ENCODE measurements at places on chromosomes 16 and 17.

DNA sequence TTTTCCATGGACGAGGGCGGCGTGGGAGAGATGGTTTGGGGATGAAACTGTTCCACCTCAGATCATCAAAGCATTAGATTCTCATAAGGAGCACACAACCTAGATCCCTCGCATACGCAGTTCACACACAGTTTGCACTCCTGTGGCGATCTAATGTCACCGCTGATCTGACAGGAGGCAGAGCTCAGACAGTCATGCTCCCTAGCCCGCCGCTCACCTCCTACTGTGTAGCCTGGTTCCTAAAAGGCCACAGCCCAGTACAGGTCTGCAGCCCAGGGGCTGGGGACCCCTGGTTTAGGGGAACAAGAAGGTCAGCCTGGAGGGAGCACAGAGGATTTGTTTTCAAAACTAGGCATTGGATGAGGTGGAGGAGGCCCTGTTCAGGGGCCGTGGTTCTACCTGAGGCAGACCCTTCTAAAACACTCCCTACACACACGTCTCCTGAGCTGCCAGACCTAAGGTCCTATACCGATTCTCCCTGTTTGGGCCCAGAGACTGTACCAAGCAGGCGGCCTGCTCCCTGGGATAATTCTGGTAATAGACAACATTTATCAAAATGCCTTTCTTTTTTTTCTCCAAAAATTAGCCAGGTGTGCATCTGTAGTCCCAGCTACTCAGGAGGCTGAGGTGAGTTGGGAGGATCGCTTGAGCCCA lies 38.6 kb downstream of the AXIN2 start:
- DNase-seq, result no peak

DNA sequence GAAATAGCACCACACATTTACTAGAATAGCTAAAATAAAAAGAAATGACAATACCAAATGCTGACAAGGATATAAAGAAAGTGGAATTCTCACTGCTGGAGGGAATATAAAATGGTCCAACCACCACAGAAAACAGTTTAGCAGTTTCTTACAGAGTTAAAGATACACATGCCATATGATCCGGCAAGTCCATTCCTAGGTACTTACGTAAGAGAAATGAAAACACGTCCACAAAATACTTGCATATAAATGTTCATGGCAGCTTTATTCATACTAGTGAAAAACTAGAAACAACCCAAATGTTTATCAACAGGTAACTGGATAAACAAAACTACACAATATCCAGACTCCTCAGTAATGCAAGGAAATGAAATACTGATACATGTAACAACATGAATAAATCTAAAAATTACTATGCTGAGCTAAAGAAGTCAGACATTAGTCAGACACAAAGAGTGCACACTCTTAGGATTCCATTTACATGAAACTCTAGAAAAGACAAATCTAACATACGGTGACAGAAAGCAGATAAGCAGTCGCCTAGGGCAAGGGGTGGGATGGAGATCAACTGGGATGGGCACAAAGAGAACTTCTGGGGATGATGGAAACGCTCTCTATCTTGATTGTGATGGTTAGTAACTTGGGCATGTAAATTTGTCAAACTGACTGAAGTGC lies 76.4 kb downstream of the SMG6 start:
- DNase-seq, result no peak

DNA sequence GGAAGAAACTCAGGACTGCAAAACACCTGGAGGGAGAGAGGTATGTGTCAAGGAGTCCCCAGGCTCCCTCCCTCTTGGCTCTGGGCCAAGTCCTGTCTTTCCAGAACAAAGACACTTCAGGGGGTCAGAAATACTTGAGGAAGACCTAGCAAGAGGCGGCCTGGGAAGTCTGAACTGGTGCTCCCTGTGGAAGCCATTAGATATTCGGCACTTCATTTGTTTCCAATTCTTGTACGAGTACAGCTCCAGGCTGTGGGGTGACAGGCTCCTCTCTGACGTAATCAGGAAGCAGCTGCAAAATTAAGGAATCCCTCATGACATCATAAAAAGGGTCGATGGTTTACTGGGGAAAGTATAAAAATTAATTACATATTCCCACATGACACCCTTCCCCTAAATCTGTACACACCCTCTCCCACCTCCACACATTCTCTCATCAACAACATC lies 108.7 kb downstream of the SMG6 start:
- DNase-seq, result no peak

DNA sequence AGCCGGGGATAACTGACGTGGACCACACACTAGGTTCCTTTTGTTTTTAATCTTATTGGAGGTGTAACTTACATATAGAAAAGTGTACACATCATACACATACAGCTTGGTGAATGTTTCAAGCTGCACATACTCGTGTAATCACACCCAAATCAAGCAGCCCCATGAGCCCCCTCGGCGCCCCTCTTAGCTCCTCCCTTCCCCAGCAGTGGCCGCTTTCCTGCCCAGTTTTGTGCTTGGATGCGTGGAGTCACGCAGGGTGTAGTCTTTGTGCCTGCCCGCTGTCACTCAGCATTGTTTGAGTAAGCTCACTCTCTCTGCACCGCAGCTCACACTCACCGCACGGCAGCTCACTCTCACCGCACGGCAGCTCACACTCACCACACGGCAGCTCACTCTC lies 151.7 kb upstream of the CHMP6 start:
- DNase-seq, result no peak

DNA sequence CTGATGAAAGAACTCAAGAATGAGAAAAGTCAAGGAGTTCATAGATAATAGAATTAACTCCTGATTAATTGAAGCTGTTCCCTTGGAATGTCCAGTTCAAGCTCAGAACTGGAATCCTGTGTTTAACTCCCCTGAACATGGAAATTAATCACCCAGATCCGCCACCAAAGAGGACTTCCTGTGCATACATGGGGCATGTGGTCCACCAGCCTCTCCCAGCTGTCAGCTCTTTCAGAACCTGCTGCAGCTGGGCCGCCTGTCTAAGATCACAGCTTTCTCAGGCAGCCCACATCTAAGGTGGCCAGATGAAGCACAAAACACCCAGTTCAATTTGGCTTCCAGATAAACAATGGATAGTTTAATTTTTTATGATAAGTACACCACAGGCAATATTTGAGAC lies 203.7 kb upstream of the COX10 start:
- DNase-seq, result peak; percentile 19

DNA sequence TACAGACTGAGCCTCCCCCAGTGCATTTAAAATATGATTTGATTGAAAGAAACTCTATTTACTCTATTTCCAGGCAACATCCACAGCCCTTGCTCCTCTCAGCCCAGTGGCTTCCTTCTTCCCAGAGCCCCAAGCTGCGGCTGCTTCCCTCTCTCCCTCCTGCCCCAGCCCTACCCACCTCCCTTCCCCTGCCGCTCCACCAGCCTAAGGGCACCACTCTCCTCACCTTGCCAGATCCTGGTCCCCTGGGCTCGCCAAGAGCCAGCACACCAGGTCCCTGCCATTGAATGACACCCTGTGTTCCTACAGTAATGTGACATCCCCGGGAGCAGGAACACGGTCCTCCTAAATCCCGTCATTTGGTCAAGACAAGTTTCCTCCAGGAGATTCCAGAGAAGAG lies 236.0 kb downstream of the RBFOX3 start:
- no peak for DNase-seq
